Heart left ventricle (tissue), 16 donors: ENCODE measurements at places on chromosomes 3 and 15.
A peak's percentile ranks its signal among the peaks of the same experiment; 100 is the strongest.

DNA sequence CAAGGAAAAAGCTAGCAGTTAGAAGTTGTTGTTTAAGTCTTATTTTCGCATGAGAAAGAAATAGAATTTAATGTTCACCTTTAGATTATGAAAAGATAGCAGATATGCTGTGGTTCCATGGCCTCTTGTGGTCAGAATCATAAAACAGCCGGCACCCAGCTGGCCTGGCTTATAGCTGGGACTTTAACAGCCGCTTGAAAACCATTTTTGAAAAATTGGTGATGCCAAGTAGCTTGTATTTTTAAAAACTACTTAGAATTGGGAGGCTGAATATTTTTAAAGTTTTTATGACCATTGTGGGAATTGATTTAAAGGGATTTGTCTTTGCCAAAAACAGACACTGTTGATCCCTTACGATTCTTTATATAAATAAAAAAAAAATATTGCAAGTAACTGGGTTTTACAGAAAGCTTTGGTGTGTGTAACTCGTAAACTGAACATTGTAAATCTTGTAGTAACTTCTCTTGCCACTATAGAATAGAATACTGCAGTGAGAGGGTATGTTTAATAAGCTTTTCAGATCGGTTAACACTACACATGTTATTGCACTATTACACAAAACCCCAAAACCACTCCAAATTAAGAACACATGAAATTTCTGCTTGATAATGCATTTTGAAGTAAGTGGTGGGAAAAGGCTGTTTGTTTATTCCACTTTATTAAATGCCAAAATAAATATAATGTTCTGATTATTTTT lies 6.6 kb downstream of the ARRDC4 start:
- no peak for DNase-seq

GRCh38 chr15:91227117-91227516 lies 127.1 kb downstream of the SV2B start:
- DNase-seq = no peak

GRCh38 chr3:87069971-87070370 lies 79.0 kb upstream of the VGLL3 start:
- no peak for DNase-seq

- no peak for DNase-seq
These were observed 45.0 kb downstream of the COPS2 start for GRCh38 chr15:49110158-49110944.

DNA sequence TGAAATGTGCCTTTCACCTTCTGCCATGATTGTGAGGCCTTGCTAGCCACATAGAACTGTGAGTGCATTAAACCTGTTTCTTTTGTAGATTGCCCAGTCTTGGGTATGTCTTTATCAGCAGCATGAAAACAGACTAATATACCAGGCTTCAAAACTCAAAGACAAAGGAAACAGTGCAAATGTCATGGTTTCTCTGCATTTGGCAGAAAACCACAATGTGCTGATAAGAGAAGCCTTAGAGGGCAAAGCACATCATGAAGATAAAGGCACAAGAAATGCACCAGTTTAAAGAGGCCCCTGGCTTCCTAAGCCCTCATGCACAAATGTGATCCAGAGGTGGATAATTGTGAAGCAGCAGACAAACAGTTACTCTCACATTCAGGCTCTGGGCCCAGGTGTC lies 259.2 kb downstream of the CPNE4 start:
- DNase-seq = no peak

- no peak for DNase-seq
These were observed 12.8 kb upstream of the GATA2 start for GRCh38 chr3:128505771-128506170.

- no peak for DNase-seq
These were observed 86.3 kb downstream of the FAM81A start for GRCh38 chr15:59524331-59524731.

DNA sequence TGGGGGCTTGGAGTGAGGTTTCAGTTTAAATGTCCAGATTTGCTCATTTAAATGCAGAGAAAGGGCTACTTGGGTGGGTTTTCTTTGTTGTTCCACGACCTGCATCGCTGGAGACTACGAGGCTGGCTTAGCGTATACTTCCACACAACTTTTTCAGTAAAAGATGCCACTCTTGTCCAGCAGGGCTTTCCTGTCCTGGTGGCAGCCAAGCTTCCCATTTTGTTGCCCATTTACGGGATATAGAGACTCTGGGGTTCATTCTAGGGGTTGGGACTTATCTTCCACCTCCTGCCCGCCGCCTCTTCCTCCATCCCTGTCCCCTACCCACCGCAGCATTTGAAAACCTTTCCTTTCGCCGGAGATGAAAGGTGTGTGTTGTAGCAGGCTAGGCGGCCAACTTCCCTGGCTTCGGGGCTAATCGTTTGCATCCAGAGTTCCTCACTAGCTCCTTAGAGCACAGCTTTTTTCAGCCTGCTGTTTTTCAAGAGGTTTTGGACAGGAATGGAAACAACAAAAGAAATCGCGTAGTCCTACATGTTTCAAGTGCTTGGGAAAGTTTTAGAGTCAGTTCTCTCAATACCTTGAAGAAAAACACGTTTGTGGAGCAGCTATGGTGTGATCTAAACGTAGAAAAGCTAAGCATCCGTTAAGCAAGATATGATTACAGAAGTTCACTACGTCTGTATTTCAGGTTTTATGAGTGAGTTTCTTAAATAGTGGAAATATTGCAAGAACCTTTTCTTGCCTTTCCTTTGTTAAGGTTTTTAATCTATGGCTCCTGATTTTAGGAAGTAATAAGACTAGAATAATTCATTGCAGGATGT lies 843 bp downstream of the CHRNA5 start:
- no peak for DNase-seq

DNA sequence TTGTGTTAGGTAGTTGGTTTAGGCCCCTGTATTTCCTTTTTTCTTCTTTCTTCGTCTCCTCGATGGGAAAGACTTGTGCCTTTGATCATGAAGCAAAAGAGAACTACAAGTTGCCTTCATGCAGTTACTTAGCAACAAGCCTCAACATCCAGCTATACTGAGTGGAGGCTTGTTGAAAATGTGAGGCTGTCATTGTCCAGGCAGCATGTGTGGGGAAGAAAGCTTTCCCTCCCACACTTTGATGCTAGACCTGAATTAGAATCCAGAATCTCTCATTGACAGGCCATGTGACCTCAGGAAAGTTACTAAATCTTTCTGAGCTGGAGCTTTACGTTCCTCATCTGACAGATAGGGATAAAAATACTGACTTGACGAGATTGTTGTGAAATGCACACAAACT lies 23.7 kb downstream of the IFT122 start:
- no peak for DNase-seq

DNA sequence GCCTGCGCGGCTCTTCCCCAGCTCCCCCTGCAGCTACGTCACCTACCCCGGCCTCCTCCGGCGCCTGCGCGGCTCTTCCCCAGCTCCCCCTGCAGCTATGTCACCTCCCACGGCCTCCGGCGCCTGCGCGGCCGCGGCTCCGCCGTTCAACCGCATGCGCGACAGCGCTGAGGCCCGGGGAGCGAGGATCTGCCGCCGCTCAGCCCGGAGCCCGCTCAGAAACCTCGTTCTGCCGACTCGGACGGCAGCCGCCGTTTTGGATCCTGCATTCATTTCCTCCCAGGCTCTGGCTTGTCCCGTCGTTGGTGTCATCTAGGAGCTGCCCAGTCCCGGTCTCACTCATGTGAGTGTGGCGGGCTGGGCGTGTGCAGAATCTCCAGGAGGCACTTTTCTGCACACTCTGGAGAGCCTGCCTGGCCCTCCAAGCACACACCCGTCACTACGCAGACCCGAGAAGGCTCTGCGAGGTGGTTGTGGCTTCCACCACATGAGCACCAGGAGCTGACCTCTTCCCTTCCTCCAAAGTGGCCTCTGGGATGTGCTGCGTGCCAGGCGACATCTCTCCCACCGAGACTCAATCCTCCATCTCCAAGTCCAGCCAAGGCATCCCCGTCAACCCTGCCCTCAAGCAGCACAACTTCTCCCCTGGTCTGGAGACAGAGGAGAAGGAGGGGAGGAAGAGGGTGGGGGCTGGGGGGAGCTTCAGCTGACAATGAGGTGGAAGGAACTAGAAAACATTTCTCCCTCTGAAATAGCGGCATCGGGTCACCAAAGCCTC lies 165.3 kb downstream of the CHSY1 start:
- no peak for DNase-seq

GRCh38 chr3:151837057-151837456 lies 23.1 kb downstream of the AADAC start:
- DNase-seq = no peak

DNA sequence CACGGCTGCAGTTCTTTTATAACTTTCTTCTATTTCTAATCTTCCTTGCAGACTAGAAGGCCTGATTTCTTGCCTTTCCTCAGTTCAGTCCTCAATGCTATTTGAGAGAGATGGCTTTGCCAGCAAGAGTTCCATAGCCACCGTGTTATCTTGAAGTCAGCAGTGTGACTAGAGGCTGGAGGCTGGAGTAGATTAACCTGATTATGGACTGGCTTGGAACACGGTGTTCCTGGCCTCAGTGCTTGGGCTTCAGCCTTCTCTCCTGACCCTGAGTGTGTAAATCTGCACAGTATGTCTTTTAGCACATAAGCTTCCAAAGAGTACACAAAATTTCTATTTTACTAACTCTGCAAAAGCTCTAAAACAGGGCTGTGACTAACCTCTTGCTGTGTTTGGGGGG lies 61.4 kb downstream of the CCDC54 start:
- DNase-seq = no peak

DNA sequence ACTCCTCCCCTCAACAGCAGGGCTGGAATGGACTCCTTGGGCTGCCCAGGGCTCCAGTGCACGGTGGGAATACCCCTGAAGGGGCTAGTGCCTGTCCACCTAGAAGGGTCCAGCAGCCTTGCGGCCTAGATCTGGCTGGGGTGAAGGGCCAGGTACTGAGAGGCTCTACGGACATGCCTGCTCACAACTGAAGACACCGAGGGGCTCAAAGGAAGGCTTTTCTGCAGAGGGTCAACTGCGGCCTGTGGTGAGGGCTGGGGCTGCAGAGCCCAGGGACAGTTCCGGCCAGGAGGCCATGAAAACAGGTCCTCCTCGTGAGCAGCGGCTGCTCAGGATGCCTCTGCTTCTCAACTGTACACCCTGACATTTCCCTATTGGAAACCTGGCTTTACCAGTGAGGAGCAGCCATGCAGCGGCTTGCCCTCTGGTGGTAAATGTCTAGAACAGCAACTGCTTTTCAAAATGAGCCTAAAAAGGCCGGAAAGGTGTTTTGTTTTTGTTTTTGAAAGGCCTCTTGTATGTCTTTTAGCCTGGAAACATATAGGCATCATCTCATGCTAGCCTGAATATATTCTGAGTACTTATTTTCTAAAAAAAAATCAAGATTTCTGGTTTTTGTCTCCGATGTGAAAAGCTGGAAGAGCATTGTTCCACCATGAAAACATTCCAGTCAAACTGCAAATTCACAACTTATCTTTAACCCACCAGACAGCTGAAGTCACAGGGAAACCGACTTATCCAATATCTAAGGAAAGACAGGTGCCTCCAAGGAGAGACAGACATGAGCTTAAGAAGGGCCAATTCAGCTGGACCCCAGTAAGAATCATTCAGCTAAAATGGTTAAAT lies 163.4 kb downstream of the KLF13 start:
- DNase-seq = no peak

GRCh38 chr3:142027735-142028134 lies 121.6 kb downstream of the TFDP2 start:
- DNase-seq = no peak

GRCh38 chr3:4841225-4841624 lies 138.0 kb upstream of the BHLHE40 start:
- no peak for DNase-seq

- DNase-seq = no peak
These were observed 318.1 kb upstream of the MCTP2 start for GRCh38 chr15:93913310-93913709.

- no peak for DNase-seq
These were observed 39.3 kb upstream of the PRICKLE2 start for GRCh38 chr3:64264501-64265109.

DNA sequence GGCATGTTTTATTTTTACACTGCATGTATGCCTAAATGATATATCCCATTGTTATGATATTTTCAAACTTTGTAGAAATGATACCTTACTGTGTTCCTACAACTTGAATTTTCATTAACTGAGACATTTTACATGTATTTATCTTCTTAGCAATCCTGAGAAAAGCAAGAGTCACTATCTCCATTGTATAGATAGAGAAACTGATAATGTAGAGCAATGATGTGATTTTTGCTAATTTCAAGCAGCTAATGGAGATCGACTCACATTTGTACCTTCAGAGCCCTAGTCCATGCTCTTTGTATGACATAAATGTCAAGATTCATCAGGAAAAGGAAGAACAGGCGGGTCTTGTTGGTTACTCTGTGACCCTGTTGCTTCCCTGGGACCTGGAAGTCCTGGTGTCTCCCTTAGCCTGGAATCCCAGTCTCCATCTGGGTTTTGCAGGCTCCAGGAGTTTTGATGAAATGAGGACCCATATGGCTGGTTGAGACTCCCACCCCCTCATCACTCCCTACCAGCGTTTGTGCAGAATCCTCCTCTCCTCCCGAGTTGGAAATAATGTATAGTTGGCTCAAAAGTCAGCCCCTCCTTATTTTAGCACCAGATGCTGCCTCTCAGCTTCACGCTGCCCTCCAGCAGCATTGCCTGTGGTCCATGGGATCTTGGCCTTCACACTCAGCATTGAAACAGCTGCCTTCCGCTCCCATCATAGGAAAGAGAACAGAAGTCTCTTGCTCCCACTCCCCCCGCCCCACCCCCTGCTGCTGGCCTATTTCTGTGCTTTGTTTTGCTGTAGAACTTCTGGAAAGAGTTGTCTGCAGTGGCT lies 67.1 kb downstream of the APBA2 start:
- no peak for DNase-seq

DNA sequence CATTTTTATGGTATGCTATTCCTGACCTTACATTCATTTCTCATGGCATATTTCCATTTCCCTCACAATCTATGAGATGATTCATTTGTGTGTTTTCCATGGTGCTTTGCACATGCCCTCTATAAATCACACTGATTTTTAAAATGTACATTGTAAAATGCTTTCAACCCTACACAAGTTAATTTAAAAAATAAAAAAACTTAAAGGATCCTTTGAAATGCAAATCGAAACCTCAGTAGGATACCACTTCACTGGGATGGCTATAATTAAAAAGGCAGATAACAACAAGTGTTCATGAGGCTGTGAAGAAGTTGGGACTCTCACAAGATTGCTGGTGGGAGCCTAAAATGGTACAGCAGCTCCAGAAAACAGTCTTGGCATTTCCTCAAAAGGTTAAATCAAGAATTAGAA lies 83.5 kb downstream of the FMN1 start:
- no peak for DNase-seq

DNA sequence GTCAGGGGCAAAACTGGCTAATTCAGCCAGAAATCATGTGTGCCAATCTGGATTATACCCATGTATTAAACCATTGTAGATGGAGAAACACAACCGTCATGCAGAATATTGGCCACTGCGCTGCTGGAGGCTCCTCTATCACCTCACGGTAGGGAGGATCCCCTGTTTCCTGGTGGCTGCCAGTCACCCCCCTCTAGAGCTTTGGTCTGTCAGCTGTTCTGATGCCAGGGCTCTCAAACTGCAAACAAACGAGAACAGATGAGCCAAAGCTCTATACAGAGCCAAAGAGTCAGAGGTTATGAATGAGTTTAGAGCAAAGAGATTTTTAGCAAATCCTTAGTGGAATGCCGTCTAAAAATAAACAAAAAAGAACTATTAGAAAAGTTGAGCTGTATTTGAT lies 62.5 kb downstream of the IL20RB start:
- DNase-seq = no peak

- no peak for DNase-seq
These were observed 31.4 kb downstream of the COL6A6 start for GRCh38 chr3:130548356-130548755.

GRCh38 chr15:92808598-92809063 lies 91.5 kb upstream of the CHD2 start:
- peak; percentile 55 for DNase-seq
